ENCODE measurements at places on chromosomes 3 and 15. TPM values are rescaled to one million over a fixed set of nuclear protein-coding genes. Genes with fewer than 3 reads are reported as not detected.

Gene AADACL2
- not detected for total RNA-seq

- DNase-seq = no peak
Observed at GRCh38 chr15:36777926-36778325, 198.5 kb downstream of the CDIN1 start.

GRCh38 chr3:157051055-157051454 lies 108.9 kb downstream of the CCNL1 start:
- no peak for DNase-seq

DNA sequence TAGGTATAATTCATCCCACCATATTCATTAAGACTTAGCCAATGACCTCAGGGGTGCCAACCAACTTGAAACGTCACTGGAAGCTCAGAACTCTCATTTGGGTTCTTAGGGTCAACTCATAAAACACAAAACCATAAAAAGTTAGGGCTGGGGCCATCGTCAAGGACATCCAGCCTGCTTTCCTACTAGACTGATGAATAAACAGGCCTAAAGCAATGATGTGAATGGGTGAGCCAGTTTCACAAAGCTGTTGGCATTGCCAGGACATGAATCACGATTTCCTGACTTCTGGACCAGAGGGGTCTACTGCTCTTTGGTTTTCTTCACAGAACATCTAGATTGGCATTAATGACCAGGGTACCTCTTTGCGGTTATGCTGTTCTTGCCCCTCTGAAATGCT lies 64.7 kb downstream of the EOMES start:
- no peak for DNase-seq

DNA sequence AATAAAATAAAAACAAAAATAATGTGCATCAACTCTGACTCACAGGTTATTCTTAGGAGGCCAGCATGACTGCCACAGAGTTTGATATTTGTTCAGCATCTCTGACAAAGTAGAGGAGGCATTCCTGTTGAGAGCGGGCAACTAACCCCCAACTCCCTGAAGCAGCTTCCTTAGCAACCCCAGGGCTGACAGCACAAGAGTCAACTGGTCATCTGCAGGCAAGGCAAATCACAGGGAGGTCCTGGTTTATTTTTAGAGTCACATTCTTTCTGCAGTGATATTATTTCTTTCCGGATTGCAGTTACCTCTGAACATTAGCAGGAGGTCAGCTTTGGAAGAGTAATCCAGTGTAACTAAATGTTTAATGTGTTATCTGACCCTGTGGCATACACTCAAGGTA lies 273.0 kb downstream of the PLCL2 start:
- peak; percentile 2 for DNase-seq

DNA sequence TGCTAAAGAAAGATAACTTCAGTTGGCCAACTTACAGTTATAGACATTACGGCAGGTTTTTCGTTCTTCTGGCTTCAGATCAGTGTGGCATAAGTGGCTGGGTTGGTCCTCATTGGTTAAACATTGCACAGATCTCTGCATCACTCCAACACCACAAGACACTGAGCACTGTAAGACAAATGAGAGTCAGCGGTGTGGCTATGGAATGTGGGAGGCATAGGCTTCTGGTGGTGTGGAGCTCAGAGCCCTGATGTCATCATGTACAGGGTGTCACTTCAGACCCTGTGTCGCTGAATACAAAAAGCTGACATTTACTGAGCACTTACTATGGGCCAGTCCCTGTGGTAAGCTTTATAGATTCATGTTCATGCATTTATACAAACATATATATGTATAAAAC lies 146.0 kb downstream of the ADAMTS9 start:
- DNase-seq = no peak

All from activated CD8-positive, alpha-beta memory T cell treated with anti-CD3 and anti-CD28 coated beads, Interleukin-2, amount 10 ng/mL, durations not matched to agents 7 days and 5 days (primary cell).